ENCODE measurements at places on chromosomes 7 and 10.

GRCh38 chr10:113853578-113854012, 287 bp downstream of the DCLRE1A start:
- no peak for DNase-seq

GRCh38 chr7:27636326-27637006, 26.2 kb downstream of the HIBADH start:
- no peak for DNase-seq

DNA sequence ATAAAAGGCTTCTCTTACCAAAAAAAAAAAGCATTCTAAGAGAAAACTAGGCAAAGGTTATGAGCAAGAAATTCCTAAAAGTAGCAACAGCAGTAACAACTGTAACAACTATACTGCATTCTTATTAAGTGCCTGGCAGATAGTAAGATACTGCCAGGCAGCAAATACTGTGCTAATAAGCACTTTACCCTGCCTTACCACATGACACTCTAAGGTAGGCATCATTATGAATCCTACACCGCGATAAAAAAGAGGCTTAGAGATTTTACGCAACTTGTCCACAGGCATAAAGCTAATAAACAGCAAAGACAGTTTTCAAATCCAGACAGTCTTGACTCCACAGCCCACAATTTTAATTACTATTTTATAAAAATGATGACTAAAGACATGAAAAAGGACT, 83.2 kb downstream of the USP6NL start:
- no peak for DNase-seq

- no peak for DNase-seq
Observed at GRCh38 chr10:37860494-37861190, 3.2 kb upstream of the ZNF248 start.

DNA sequence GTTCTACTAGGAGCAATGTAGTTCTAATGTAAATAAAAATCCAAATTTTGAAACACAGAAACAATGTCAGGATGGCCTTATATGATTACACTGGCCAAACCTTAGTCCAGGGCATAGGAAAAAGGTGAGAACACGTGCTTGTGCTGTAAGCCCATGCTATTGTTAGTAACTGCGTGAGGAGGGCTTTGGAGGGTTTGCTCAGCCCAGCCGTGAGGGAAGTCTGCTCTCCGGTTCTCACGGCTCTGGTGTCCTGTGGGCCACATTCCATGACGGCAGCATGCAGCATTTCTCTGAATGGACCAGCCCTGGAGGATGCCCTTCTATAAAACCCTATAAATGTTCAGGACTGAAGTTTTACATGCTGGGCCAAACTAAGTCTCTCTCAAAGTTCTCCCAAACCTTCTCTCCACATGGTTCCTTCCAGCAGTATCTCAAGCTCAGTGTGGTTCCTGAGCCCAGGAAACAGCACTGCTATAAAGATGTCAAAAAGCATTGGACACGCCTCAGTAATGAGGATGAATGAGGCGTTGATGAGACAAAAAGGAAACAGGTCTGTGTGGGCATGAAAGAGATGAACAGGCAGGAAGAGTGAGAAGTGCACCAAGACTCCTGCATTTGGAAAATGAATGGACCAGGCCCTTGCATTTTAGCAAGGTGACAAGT, 174.8 kb upstream of the CDCA7L start:
- no peak for DNase-seq

DNA sequence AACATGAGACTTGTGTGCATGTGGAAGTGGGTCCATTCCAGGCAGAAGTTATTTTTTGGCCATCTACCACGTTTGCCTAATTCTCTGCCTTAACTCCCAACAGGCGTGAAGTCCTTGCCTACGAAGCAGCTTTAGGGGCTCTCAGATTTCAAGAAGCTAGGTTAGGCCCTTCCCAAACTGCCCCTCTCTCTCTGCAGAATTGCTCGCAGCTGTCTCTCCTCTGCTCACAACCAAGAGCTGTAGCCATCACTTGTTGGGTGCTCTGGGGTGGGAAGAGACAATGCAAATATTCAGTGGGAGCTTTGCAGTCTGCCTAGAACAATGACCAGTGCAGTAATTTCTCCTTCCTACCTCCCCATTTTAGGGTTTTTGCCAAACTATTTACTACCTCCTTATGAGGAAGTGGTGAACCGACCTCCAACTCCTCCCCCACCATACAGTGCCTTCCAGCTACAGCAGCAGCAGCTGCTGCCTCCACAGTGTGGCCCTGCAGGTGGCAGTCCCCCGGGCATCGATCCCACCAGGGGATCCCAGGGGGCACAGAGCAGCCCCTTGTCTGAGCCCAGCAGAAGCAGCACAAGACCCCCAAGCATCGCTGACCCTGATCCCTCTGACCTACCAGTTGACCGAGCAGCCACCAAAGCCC, 24.9 kb downstream of the CYP17A1 start:
- no peak for DNase-seq

DNA sequence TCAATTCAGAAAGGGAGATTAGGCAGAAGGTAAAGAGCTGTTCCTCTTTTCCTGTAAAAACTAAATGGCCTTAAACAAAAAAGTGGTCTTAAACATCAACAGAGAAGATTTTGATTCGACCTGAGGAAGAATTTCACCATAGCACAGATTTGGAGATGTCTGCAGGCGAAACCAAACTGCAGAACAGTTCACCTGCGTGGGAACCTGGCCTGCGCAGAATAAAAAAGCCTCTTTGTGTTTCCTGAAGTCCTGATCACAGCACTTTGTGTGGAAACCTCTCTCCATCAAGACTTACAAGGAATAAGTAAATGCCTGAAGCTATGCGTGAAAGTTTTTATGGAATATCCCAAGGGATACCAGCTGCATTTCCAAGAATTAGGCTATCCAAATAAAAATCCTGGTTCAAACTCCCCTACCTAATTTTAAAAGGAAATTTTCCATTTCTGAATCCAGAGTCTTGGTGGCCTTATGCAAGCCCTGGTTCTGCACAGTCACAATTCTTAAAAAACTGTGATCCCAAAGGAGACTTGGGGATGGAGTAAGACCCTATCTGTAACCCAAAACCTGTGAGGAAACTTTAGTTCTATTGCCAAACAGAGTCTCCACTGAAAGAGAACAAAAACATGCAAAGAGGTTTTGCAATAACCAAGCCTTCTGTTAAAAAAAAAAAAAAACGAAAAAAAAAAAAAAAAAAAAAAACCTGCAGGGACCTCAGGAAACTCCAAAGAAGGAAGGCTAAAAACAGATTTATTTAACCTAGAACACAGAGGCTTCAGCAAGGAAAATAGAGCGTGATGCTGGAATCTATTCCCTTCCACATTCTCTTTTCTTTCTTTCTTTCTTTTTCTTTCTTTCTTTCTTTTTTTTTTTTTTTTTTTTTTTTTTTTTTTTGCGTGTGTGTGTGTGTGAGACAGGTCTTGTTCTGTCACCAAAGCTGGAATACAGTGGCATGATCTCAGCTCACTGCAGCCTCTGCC, 10.4 kb downstream of the CALML3 start:
- DNase-seq, result no peak

GRCh38 chr7:95758187-95758586, 14.2 kb upstream of the DYNC1I1 start:
- DNase-seq, result no peak

- DNase-seq, result no peak
Observed at GRCh38 chr7:3336042-3336665, 35.1 kb downstream of the SDK1 start.

GRCh38 chr10:96255549-96256333, 15.6 kb downstream of the BLNK start:
- DNase-seq, result no peak

- no peak for DNase-seq
Observed at GRCh38 chr7:150903606-150904005, 51.3 kb downstream of the AOC1 start.

GRCh38 chr7:93188870-93189634, 37.2 kb downstream of the HEPACAM2 start:
- DNase-seq, result no peak

GRCh38 chr10:10516346-10517130, 501.1 kb upstream of the CELF2 start:
- DNase-seq, result no peak

DNA sequence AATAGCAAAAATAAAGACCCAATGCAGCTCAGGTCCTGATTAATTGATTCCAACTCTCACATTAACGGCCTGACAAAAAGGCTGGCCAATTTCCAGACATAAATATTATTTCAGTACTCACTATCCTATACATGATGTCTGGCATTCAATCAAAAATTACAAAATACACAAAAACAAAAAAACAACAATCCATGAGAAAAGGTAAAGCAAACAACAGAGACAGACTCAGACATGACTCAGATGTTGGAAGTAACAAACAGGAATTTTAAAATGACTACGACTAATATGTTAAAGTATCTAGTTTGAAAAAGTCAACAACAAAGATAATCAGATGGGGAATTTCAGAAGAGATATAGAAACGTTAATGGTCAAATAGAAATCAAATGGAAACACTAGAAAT, 152.8 kb downstream of the AMPH start:
- no peak for DNase-seq

GRCh38 chr7:105057472-105057871, 43.5 kb downstream of the KMT2E start:
- no peak for DNase-seq

GRCh38 chr10:10132009-10132408, 885.7 kb upstream of the CELF2 start:
- no peak for DNase-seq

DNA sequence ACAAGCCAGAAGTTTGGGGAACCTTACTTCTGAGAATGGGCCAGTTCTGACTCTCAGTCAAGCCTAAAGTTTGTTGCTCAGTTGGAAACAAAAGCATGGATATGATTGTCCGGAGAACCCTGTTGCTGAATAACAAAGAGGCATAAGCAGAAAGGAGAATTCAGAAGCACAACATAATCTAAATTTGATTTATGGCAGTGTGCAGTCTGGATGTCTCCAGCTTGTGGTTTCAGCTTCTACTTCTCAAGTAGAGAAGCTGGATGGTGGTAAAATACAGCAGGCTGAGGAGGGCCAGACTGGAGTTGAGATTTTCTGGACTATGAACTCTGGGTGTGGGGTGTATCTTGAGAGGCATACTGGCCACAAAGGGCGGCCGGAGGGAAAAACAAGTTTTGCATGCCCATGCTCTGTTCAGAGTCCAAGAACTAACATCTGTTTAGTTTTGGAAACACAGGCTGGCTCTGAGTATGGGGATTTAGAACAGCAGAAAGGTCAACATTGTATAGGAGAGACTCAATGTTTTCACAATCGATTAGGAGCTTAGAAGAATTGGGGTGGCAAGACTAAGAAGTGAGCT, 592.9 kb downstream of the CNTNAP2 start:
- no peak for DNase-seq

DNA sequence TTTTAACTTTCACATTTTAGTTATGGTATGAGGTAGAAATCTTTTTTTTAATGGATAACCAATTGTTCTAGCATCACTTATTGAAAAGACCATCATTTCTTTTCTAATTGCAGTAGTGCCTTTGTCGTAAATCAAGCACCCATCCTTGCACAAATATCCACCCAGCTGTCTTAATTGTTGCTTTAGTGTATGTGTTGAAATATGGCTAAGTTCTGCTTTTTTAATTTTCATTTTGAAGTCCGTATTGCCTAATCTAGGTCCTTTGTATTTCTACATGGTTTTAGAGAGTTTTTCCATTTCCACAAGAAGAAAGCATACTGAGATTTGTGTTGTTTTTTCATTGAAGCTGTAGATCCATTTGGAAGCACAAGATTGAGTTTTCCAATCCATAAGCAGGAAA, 259.6 kb upstream of the SEMA3E start:
- DNase-seq, result no peak

DNA sequence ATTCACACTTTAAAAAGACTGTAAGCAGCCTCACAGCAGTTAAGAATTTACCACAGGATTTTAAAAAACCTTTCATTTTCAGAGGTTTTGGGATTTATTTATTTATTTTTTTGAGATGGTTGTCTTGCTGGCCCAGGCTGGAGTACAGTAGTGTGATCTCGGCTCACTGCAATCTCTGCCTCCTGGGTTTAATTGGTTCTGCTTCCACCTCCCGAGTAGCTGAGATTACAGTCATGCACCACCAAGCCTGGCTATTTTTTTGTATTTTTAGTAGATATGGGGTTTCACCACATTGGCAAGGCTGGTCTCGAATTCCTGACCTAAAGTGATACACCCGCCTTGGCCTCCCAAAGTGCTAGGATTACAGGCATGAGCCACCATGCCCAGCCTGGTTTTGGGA, 19.1 kb downstream of the MINDY4 start:
- DNase-seq, result no peak

- DNase-seq, result no peak
Observed at GRCh38 chr7:34401776-34402175, 256.2 kb upstream of the NPSR1 start.

GRCh38 chr10:34764472-34764946, 50.6 kb downstream of the PARD3 start:
- no peak for DNase-seq

DNA sequence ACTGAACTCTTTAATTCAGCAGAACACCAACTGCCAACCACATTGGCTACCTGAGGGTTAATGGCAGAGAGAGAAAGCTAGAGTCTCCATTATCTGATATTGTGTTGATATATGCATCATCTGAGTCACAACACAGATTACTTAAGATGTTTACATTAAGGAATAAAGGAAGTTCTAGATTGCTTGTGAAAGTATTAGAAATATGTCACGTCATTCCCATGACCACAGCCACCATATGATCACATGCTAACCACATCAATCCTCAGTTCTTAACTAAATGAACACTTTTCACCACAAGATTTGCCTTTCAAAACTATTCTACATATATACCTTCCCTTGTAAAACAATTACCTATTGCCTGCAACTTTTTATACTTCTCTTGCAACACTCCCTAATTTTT, 337.9 kb downstream of the FGFR2 start:
- DNase-seq, result no peak

GRCh38 chr7:111339006-111339405, 223.3 kb downstream of the IMMP2L start:
- no peak for DNase-seq

DNA sequence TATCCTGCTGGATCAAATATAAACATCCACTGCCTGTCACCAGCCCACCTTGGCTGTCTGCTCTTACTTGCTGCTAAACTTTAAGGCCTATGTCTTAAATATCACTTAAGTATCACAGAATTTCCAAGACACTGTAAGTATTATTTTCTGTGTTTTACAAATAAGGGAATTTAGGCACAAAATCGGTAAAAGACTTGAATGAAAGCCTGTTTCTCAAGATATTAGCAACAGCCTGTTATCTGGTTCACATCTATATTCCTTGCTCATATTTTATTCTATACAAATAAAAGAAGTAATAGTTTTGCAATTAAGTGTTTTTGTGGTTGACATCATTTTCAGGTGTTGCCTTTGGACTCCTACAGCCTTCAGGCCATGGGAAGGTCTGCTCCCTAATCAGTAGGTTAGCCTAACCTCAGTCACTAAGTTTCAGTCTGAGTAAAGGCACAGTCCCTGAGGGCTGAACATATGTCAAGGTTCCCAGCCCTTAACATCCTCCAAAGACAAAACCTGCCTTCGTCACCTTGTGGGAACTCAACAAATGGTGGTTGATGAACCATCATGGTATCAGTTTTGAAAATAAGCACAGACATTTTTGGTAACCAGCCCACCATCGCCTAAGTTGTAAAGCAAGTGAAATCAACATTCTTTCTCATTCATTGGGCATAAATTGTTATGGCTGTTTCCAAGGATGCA, 127.1 kb downstream of the CREB5 start:
- no peak for DNase-seq

GRCh38 chr10:26310361-26310760, 93.8 kb downstream of the GAD2 start:
- DNase-seq, result no peak
